Right ventricle myocardium superior (tissue), 1 donor: ENCODE measurements at places on chromosomes 4 and X. TPM values are rescaled to one million over a fixed set of nuclear protein-coding genes. Genes with fewer than 3 reads are reported as not detected.

DNA sequence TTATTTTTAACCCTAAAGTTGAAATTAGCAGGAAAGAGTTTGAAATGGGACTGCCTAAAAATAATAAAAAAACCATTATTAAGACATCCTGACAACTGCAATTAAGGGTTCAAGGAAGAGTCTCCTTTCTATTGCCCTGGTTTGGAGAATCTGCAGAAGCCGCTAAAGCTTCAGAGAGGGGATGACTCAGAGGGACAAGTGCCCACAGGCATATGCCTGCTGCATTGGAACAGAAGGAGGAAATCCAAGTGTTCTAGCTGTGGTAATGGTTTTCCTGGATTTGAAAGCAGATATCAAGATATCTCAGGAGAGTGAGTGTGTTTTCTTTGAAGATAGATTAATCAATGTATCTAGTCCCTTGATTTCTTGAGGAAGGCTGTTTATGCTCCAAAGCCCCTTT lies 235.1 kb upstream of the TAPT1 start:
- DNase-seq, result no peak

GRCh38 chrX:135984791-135985156 lies 461 bp upstream of the SLC9A6 start:
- DNase-seq, result no peak

The ATP2B3 gene
- not detected for total RNA-seq

DNA sequence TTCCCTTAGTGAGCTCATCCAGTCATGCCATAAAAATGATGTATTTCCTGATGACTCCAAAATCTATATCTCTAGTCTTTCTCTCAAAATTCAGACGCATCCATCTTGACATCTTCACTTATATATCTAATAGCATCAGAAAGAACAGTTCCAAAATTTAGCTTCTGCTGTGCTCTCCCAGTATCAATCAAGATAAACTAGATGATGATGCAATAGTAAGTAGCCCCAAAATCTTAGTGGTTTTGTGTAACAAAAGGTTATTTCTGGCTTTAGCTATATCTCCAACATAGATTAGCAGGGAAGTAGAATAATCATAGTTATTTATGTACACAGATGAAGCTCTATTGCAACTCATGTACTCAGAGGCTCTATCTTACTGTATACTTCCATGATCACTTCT lies 382.5 kb upstream of the ADGRL3 start:
- DNase-seq, result no peak

DNA sequence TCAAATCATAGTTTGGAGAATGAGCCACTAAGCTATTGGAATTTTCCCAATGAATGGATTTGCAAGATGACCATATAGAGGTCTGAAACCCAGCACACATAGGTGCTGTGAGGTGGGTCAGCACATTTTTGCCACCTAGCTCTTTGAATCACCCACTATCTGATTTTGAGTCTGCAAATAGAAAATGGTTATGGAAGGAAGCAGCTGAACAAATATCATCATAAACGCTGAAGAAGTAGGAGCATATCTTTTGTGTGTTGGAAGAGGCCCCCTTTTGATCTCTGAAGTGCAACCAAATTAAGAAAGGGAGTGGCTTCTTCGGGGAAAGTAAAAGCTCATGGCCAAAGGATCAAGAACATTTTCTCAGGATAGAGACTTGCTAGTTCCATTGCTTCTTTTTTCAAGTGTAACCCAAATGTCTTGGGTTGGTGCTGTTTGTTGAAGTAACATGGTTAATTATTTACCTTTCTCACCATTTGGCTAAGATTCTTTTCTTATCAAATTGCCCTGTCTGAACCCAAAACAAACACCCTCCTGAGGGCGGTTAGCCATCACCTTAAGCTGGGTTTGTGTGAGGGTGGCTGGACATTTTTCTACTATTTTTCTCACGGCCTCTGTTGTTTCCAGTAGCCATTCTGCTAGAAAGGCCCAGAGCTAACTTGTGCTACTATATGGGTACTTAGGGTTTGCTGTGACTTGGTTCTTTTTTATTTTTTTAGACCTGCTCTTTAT lies 18.4 kb upstream of the SORBS2 start:
- no peak for DNase-seq

DNA sequence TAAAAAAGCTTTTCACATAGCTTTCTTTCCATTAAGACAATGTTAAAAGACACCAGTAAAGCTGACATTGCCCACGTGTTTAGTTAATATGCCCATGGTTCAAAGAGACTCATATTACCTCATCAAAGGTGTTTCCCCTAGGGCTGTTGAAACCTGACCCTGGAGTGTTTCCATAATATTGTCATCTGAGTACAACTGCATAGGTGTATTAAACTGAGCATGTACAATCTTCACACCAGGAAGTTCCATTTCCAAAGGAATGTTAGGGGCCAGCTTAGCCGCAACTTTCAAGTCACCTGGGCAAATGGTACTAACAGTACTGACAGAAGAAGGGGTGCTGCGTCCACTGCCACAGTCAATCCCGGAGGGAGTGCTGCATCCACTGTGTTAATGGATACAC lies 27.1 kb downstream of the PDLIM3 start:
- DNase-seq, result no peak

DNA sequence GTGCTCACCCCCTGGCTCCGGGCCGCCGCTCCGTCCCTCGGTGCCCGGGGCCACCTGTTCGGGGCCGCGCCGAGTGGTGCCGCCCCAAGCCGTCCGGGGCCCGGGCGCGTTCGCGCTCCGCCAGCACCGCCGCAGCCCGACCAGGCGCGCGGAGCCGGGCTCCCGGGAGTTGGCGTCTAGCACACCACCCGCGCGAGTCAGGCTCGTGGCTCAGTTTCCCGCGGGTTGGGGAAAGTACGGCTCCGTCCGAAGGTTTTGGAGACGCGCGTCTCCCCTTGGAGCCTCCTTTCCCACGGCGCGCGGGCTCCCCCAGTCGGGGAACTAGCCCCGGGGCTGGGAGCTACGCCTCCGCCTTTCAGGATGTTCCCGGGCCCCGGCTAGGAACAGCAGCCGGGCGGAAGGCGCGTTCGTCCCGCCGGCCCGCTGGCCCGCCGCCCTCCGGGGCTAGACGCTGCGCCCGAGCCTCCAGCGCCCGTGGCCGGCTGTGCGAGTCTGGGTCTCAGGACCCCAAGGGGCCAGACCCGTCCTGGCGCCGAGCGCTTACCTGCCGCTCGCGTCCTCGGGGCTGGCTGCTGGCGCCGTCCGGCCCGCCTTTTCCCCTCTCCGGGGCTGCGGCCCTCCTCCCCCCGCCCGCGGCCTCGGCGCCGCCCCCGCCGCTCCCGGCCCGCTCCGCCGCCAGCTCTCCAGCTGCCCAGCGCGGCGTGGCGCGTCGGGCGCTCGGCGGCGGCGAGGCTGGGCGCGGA lies at the start of gene ADGRG2:
ADGRG2 (minus strand) TSS at position 571 of the 743 bp plus-strand sequence. CDS start 53,634 bp downstream, outside the sequence.
- peak; percentile 65 for DNase-seq

- no peak for DNase-seq
Observed at GRCh38 chr4:120769227-120769626, 153.3 kb downstream of the PRDM5 start.

The MAGEB2 gene
- total RNA-seq, result not detected

DNA sequence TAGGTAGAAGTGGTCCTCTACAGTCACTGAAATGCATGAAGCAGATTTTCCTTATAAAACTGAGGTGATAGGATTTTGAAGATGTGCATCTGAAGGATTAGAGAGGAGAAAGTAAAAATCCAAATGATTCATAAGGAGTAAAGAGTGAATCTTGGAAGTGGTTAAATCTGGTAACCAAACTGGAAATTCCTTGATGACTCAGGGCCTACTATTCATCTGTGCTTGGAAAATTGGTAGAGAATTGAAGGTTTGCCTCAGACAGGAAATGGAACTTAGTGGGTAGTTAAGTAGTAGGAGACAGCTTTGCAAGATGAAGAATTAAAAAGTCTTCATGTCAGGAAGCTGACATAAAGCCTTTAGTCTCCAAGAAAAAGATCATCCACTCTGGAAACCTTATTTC lies 368.9 kb upstream of the CTSO start:
- DNase-seq, result no peak

DNA sequence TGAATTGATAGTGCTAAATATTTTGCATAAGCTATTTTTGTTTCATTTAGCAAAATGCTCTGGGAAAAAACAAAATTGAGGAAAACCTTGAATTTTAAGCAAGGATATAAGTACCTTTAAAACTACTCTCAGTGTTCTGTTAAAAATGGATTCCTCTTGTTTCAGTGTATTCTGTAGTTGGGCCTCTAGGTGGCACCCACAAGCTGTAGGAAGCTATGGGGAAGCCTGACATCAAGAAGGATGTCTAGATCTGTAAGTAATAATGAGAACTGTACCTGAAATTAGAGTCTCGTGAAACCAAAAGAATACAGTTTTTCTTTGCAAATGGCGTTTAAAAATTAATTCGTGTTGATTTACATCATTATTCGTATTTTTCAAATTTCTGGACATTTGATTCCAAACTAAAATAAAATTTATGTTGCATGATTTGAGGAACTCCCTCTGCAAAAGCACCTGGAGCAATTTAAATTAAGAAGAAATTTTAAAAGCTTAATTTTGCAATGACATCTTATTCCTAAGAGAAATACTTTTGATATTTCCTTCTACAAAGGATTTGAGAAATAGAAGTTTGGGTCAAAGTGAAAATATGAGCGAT lies 51.2 kb downstream of the TMPRSS11E start:
- no peak for DNase-seq

The TSPAN7 gene
- total RNA-seq, result 26.6 TPM

The PDGFRA gene
- total RNA-seq, result 29.8 TPM

The BRS3 gene
- not detected for total RNA-seq

GRCh38 chr4:84507941-84508340 lies 8.8 kb upstream of the NKX6-1 start:
- DNase-seq, result no peak

DNA sequence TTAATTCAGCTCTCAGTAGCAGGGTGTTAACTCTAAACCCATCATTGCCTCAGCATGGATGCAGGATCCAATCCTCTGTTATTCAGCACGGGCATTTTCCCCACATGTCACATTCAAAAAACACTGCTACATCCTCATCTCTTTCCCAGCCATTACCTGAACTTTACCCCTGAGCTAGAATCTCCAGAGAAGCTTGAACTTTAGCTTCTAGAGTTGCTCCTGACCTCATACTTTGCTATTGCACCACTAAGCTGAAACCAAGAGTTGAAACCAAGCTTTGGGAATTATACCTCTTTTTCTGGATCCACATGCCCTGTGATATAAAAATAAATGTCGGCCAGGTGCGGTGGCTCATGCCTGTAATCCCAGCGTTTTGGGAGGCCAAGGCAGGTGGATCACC lies 90.7 kb downstream of the SHROOM3 start:
- DNase-seq, result no peak

The TLR6 gene
- 2.3 TPM for total RNA-seq

GRCh38 chr4:61245069-61245714 lies 45.1 kb downstream of the ADGRL3 start:
- no peak for DNase-seq

The SSX2 gene
- total RNA-seq, result not detected

GRCh38 chr4:176048631-176049030 lies 17.0 kb upstream of the WDR17 start:
- no peak for DNase-seq

- no peak for DNase-seq
Observed at GRCh38 chrX:136189222-136189621, 41.9 kb downstream of the FHL1 start.

- DNase-seq, result no peak
Observed at GRCh38 chr4:16893141-16893651, 5.2 kb downstream of the LDB2 start.

The ADH1C gene
- total RNA-seq, result 6.9 TPM

GRCh38 chr4:7862561-7863192 lies 77.0 kb downstream of the AFAP1 start:
- no peak for DNase-seq

The USP53 gene
- 34.7 TPM for total RNA-seq

The GEMIN8 gene
- total RNA-seq, result 7.6 TPM
